ENCODE measurements at places on chromosomes 7 and 10.
A peak's percentile ranks its signal among the peaks of the same experiment; 100 is the strongest.

GRCh38 chr10:126075009-126075408 is 178.6 kb downstream of the FANK1 start:
- no peak for DNase-seq

DNA sequence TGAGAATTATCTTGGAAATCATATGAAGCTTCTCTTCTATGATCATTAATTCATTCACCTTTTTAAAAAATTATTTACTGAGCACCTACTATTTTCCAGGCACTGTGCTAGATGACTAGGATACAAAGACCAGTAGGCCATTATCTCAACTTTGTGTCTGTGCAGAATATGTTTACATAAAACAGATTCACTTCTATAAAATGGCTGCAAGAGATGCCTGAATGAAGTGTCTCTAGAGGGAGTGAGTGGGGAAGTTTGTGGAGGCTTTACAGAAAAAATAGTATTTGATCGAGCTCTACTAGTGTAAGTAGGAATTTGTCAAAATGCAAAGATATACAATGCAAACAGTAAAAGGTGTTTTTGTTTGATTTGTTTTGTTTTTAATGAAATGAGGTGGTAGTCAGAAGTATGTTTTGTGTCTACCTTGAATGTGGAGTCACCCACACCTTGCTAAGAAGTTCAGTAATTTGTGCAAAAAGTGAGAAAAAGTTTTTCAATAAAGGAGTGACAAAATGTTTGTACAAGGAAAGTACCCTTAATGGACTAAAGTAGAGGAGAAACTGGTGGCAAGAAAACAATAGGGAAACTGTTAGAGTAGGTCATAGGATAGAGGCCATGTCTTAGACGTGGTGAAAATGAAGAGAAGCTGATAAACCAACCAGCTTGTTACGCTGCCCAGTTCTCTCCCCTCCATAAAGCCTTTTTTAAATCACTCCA is 125.5 kb downstream of the KCND2 start:
- DNase-seq: no peak

DNA sequence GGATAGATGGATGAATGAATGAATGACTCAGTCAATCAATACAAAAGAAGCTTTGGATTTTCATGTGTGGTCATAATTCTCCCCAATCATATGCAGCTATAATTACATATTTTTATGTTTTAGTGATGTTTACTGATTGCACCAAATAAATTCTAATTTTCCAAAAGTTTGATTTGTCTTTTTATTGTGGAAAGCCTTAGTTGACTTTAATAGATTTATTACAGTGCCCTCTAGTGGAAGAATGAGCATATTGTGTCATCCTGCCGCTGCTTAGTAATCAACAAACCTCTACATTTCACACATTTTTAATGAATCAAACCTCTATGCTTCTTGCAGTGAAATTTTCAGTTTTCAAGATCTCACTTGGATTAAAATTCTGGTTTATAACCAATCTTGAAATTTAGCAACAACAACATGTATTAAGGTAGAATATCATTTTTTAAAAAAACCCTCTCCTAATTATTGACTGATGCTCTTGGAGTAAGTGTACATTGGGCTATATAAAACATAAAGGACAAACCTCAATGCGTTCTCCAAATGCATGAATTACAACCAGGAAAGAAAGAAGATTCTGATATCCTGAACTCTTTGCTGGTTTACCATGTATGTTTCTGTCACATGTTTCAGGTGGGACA is 55.6 kb upstream of the PNLIP start:
- DNase-seq: peak; percentile 2

DNA sequence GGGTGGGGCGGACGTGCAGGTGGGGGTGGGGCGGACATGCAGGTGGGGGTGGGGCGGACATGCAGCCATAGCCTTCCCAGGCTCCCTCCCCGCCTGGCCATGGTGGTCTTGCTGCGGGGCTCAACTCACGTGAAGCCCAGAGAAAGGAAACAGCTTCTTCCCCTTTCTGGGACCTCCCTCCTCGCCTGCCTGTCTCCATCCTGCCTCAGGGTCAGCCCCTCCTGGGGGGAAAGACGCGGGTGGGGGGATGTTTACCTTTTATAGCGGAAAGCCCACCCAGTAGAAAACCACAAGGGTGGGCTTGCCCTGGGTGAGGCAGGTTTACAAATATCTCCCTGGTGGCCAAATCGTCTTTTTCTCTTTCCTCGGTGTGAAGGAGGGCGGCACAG is 520.0 kb downstream of the GLRX3 start:
- no peak for DNase-seq

DNA sequence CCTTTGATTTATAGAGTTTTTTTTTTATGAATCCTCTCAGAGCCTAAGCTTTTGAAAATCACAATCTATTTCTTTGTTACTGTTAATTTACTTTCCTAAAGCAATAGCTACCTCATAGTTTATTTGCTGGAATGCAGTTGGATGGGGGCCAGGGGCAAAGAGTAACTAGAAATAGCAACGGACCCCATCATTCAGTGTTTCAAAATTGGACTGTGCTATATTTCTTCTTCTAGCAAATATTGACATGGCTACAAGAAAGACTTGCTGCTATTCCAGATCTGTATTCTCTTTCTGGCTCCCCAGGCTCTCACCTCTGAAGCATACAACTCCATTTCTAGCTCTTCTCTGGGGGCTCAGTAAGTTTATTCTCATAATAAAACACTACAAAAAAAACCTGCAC is 661.6 kb upstream of the NRG3 start:
- DNase-seq: no peak

- DNase-seq: no peak
Observed at GRCh38 chr7:19080093-19080492, 37.3 kb downstream of the TWIST1 start.

GRCh38 chr10:49000437-49001398 is 61.1 kb upstream of the LRRC18 start:
- DNase-seq: no peak

GRCh38 chr7:158588878-158589442 is 1.3 kb upstream of the PTPRN2 start:
- DNase-seq: no peak

DNA sequence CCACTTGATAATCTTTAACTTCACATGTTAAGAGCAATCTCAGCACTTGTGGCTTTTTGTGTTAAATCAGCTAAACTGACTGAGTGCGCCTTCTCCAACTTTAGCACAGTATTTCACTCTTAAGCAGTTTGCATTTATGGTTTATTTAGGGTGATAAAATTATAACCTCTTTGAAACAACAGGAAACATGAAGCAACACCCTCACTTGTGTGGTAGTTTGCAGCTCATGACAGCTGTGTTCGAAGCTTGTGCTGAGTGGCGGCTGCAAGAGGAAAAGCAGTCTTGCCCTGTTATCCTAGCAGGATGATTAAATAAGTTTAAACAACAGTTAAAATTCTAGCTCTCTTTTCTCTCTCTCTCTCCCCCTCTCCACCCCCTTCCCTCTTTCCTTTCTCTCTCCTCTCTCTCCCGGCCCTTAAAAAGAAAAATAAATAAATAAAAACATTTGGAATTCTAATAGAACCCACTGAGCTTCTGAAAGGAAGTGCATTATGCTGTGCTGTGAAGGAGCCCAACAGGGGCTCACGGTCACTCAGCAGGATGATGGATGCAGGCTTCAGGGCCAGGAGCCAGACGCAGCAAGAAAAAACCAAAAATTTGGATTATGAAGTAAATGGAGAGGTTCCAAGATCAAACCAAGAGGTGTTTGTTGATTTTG is 25.2 kb downstream of the OGDH start:
- no peak for DNase-seq
